ENCODE measurements at places on chromosomes 16 and 17.

DNA sequence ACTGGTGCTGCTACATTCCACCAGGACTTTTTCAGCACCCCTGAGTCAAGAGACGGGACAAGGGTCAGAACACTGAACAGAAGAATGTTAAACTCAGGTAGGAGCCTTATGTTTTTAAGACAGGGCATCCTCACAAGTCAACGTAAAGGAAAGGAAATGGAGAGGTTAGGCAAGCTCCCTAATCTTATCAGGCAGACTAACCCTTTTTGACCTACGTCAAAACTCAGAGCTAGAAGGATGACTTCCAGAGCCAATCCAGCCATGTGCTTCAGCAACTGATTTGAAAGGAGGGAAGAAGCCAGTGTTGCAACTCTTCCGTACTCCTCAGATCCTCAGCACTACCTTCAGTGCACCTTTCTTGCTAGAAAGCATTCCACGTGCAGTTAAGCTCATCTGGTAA lies 46.8 kb downstream of the REXO5 start:
- no peak for DNase-seq

DNA sequence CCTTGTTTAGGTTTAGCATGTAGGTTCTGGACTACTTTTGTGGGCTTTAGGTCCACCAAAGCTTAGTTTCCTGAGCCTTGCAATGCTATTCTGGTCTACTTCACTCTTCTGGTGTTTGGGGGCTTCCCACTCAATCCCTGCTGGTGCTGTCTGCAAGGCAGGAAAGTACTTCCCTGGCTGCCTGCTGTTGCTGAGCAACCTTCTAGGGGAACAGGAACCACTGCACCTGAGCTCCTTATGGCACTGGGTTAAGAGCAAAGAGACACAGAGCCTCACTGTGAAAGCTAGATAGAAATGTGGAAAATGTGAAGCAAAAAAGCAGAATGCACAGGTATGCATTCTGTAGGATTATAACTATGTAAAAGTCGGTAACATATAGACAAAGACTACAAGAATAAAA lies 17.0 kb downstream of the MPO start:
- no peak for DNase-seq

GRCh38 chr17:76104896-76105231 lies 1.3 kb upstream of the EXOC7 start:
- DNase-seq: no peak

DNA sequence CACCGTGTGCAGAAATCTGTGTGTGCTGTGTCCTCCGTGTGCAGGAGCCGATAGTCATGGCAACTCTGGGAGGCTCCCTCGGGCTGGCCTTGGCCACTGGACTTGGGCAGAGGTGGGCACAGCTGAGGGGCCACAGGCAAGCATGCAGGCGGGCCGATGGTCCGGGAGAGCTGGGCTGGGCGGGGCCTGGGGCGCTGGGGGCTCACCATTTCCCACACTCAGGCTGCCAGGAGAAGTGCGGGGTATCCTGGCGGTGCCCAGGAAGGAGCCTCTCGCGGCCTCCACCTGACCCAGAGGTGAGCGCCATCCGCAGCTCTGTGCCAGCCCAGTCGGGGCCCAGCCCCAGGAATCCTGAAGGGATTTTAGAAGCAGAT lies 28.4 kb downstream of the BAHCC1 start:
- DNase-seq: no peak

- no peak for DNase-seq
Observed at GRCh38 chr16:54426553-54426849, 139.9 kb upstream of the IRX3 start.

- no peak for DNase-seq
Observed at GRCh38 chr16:3787924-3788661, 70.8 kb upstream of the TRAP1 start.

GRCh38 chr17:22138861-22139469 lies 446.6 kb downstream of the KCNJ18 start:
- DNase-seq: no peak

DNA sequence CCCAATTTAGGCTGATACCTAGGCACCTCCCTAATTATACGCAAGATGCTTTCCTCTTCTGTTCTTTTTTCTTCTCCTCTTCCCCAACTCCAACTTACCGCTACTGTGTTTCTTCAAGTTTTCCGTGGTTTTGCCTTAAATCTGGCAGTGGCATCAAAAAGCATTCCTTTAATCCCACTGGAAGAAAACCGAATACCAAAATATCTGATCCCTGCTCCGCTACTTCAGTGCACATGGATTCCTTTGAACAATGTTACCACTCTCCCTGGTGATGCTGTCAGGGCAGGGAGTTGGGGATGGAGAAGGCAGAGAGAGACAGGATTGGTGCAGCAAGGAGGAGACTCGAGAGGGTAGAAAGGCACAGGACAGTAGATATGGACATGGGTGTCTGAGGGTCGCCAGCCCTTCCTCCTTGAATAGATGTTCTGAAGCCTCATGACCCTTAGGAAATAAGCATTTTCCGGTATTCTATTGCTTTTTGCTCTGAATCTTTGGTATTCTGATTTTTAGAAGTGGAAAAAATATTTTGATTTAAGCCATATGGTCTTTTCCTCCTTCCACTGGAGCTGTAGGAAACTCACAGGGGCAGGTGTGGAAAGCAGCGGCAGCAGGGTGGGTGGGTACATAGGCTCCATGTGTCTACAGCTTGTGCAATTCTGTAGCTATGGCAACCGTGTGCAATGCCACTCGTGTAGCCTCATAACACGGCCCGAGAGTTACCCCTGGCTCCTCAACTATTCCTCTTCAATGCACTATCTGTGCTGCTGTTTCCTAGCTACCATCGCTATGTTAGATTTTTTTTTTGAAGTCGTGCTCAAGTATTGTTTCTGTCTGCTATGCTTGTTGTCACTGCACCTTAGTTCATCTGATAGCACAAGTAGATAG lies 32.3 kb upstream of the TANC2 start:
- no peak for DNase-seq

- no peak for DNase-seq
Observed at GRCh38 chr17:20244671-20245070, 222.7 kb downstream of the LGALS9B start.

DNA sequence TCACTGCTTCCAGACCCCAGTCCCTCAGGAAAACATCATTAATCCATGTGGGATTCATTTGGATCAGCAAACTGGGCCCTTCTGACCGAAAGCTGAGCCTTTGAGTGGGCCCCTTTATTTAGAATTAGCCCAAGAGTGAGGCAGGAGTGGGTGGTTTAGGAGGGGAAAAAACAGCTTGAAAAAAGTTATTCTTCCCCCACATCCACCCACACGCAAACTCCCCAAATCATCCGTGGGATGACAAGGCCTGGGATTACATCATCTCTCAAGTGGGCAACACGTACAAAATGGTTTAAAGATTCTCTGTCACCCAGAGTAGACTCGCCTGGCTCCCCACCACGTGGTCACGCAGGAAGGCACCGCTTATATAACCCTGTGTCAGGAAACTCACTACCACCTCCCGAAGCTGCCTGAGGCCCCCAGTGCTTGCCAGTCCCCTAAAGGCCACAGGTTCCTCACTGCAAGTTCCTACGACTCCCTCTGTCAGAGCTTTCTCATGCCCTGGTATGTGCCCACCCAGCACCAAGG lies 27.6 kb downstream of the GSG1L start:
- no peak for DNase-seq

- no peak for DNase-seq
Observed at GRCh38 chr17:50101346-50102163, 6.4 kb downstream of the PDK2 start.

DNA sequence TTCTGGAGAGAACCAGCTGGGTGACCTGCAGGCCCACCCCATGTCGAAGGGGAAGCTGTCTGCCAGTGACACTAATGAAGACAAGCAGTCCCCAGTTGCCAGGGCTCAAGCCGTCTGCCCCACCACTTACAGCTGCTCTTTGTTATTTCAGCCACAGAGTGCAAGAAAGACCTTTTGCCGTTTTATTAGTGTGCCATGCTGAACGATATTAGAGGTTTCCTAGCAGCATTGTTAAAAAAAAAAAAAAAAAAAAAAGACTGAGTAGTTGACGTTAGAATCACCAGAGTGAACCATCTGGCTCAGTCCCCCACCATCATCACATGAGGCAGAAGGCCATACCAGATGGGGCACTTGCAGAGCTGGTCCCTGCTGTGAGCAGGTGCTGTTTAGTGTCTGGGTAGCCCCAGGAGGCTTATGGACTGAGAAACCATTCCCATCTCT lies 26.5 kb upstream of the SLC39A11 start:
- no peak for DNase-seq

- DNase-seq: peak; percentile 92
Observed at GRCh38 chr17:57892820-57893595, 43.2 kb upstream of the MRPS23 start.

DNA sequence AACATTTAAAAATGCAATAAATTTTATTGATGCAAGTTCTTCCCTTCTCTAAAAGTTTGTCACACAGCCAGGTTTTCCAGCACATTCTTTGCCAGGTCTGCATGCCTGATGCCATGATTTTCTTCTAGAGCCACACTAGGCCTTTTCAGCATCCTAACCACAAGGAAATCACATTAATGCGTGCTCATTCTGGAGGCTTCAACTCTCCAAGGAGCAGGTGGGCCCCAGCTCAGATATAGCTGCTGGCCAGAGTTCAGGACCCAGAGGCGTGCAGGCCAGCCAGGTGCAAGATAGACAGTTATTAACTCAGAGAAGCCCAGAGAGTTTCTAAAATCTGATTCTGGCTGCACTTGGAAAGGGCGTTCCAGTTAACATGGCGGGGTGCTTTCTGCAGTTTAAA lies 124.5 kb upstream of the MAF start:
- no peak for DNase-seq

- no peak for DNase-seq
Observed at GRCh38 chr17:30173649-30174048, 57.0 kb downstream of the NSRP1 start.

DNA sequence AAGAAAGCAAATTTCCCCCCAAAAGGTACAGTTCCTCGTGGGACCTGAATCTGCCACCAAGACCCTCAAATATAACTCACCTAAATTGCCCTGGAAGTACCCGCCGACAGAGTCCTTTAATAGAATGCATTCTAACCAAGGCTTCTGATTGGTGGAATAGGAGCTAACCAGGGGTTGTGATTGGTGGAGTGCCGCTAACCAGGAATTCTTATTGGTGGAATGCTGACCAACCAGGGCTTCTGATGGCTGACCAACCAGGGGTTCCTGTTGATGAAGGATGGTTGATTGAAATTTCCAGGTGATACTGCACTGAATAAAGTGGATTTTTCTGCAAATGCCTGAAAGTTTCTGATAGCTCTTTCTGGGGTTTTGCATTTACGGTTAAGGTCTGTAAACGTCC lies 6.5 kb downstream of the TFAP4 start:
- DNase-seq: no peak

DNA sequence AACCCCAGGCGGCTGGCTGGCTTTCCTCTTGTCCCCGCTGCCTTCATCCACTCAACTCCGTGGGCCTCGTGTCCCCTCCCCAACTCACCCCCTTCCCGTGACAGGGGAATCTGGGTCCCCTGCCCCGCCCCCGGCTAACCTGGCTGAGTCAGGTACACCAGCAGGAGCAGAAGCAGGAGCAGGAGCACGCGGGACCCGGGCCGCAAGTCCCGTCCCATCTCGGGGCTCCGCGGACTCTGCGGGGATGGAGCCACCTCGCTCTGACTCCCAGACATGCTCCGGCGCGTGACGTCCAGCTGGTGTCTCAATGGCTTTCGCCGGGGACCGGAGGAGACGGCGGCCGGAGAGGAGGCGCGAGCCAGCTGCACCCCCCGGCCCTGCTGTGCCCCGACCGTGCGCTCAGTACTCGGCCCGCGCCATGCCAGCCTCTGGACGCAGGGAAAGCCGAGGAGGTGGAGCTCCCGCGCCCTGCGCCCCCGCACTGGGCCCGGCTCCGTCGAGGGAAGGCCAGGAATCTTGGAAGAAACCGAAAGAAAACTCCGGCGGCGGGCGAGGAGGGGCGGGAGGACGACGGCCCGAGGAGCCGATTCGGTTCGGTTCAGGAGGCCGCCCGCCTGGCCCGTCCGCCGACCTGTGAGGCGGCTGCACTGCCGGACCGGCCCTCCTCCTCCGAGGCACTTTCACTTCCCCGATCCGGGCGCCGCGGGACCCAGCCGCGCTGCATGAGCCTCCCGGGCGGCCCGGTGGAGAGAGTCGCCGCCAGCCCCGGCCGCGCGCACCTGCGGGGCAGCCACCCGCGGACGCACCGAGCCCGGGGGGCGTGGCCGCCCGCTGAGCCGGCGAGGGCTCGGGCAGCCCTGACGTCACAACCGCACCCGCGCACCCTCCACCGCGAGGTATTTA lies at the start of the genes CXCL16 and ZMYND15:
Gene CXCL16 (minus strand): TSS at position 807 of the 903 bp plus-strand sequence. CDS start 589 bp downstream, at position 218.
Gene ZMYND15 (plus strand): TSS at position 712 of the 903 bp plus-strand sequence. CDS start 716 bp downstream, outside the sequence.
- DNase-seq: peak; percentile 36

DNA sequence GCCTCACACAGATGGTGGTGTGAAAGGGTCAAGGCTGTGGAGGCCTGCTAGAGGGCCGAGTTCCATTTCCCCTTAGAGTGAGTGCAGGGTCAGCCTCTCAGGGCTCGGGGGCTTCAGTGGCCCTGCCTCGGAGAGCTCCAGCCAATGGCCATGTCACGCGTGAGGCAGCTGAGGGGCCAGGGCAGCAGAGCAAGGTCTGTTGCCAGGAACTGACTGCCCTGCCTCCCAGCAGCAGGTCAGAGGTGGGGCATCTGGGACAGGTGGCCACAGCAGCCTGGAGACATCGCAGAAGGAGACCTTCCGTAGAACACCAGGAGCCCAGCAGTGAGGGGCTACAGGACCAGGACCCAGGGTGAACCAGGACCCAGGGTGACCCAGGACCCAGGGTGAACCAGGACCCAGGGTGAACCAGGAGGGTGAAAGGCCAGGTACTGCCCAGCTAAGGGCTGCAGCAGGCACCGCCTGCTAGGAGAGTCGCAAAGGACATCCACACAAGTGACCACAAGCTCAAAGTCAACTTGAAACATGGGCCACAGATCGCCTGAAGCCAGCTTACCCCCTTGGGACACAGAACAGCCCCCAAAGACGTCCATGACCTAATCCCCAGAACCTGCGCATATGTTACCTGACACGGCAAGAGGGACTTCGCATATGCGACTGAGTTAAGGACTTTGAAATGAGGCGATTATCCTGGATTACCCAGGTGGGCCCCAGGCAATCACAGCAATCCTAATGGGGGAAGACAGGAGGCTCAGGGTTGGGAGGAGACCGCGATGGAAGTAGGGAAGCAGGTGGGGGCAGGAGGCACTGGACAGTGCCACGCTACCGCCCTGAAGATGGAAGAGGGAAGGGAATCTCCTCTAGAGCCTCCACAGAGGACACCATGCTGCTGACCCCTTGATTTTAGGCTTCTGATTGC lies 4.8 kb upstream of the MEAK7 start:
- DNase-seq: no peak

- no peak for DNase-seq
Observed at GRCh38 chr17:66468241-66469087, 166.1 kb downstream of the PRKCA start.

- DNase-seq: no peak
Observed at GRCh38 chr16:67666032-67666551, 458 bp downstream of the ENKD1 start.

DNA sequence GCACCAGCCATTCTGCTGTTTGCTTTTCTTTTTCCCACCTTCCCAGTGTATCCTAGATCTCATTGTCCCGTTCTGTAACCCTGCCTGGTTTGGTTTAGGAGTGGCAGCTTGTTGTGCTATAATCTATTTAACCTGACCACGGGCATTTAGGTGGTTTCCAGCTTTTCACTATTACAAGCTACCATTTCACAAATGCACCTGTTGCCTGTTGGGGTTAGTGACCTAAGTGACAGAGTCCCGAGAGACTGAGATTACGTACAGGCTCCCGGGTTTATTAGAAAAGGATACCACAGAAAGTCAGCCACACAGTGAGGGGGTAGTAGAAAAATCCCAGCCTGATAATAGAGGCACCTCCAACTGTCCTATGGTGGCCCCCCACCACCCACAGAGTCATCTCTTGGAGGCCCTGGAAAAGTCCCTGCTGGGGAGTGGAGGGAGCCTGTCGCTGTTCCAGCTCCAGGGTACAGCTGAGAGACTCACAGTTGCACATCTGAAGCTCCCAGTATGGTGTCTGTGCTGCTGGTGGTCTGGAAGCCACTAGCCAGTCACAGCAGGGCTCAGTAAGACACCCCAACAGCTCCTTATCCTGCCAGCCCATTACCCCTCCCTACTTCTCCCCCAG lies 21.2 kb downstream of the CLEC16A start:
- DNase-seq: no peak

Measured in hematopoietic multipotent progenitor cell (in vitro differentiated cells).